ENCODE measurements at places on chromosomes 7 and 10.

DNA sequence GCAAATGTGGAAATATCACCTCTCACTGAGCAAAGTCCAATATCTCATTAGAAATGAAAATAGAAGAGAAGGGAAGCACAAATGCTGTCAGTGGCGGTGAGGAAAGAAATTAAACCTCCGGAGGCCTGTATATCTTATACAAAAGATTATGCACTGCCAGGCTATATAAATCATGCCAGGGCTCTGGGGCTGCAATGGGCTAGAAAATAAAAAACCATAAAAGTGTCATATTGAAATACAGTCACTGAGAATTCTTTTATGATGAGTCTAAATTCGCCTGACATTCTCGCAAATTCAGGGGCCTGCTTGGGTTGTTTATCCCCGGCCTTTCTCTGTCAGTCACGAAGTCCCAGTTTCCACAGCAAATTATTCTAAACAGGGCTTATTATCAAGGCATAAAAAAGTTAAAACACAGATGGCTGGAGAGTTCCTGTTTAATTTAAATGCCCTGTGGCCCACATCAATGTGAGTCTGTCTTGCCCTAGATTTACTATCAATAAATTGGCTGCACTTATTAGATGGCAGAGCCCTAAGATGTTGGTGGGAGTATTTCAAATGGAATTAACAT is 193.8 kb downstream of the SNX10 start:
- DNase-seq: no peak

DNA sequence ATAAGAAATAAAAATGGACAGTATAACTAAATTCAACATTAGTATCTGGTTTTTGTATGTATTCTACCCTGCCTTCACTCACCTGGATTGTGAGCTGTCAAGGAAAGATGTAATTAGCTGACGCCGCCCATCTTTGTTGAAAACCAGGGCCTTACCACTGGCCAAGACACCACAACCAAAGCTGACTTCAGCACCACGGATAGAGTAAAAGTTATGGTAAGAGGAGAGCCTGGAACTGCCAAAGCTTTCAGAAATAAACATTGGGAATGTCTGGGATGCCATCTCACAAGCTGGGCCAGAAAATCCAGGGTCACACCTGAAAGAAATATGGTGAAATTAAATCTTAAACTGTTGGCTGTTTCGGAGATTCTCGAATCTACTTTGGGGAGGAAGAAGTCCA is 190.1 kb upstream of the SLC26A5 start:
- no peak for DNase-seq

DNA sequence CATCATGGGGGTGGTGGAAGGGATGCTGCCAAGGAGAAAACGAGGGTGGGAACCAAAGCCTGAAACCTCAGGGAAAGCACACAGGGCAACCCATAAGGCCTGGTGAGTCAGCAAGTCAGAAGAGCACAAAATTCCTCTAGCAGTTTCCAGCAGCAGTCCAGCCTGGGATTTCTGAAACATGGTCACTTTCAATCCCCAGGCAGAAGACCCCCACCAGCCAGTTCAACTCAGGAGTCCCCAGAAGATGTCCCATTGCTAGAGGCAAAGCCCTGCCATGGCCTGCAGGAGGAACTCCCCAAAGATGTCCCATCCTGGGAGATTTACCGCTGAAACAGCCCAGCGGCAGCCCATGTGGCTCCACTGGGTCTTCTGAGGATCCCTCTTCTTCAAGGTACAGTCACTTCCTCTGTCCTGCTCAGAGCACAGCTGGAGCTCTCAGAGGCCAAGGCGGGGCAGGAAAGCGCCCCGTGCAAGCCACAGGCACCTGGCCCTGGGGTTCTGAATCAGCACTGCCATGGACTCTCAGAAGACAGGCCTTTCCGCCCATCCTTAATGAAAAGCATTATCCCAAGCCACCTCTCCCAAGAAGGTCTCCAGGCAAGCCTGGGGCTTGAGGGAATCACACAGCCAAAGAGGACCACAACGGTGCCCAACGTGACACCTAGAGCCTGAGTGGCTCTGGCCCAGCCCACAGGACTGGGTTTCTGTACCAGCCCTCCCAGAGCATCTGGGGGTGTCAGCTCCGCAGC is 196.9 kb downstream of the GRID1 start:
- no peak for DNase-seq

DNA sequence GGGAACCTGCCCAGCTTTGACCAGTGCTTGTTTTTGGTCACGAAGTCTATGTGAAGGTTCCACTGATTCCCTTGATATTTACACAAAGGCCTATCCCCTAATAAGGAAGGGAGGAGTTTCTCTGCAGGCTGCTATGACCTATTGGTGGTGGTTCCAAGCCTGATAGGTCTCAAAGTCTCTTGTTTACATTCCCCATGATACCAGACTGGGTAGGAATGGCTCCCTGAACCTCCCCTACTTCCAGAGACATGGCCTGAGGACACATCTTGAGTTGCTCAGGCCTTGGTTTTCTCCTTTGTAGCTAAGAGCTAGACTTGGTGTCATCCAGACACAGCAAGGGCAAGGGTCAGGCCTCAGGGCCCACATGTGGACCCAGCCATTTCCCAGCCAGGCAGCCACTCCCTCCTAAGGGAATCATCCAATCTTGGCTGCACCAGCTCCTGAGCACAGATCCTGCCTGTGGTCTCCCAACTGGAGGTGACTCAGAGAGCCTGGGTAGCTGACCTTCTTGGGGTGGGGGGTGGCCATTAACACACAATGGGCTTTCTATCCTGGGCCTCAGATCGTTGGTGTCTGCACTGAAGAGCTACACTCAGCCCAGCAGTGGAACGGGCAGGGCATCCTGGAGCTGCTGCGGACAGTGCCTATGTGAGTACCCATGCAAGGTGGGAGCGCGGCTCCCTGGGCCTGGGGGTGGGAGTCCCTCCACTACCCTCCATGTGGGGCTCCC is 51.0 kb upstream of the TRIM8 start:
- no peak for DNase-seq

DNA sequence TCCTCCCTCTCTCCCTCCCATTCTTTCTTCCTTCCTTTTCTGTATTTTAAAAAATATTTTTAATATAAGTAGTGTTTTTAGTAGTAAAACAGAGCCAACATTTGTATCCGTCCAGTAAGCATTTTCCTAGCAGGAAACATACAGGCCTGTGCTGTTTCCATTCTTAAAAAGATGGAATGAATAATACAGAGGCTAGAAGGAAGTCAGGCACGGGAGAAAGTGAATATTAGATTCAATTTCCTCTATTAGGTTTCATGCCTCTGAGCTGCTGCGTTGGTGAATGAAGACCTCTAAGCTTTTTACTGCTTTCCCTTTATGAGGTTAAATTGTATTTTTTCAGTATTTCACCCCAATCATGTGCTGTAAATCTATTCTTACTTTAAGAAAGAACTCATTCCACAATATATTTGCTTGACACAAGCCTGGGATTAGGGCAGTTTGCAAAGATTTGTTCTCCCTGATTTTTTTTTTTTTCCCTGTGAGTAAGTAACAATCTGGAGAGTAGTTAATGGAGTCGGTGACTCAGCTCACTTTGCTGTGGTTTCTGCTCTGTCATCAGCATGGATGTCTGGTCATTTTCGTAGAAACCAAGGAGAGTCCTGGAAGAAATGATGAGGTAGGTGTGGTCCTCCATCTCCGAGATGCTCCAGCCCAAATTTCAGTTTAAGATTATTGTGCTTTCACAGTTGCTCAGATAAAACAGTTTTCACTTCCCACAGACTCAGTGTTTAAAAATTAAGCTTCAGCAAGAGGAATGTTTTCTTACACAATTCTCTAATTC is 76.1 kb upstream of the PITRM1 start:
- DNase-seq: no peak

GRCh38 chr7:46220066-46220630 is 299.1 kb upstream of the IGFBP3 start:
- DNase-seq: no peak

GRCh38 chr10:97574374-97575126 is 2.0 kb downstream of the ANKRD2 start:
- DNase-seq: no peak

- DNase-seq: no peak
These were observed 637.2 kb downstream of the POM121L12 start for GRCh38 chr7:53672681-53673080.

GRCh38 chr10:45447416-45447815 is 73.4 kb downstream of the ALOX5 start:
- DNase-seq: no peak

DNA sequence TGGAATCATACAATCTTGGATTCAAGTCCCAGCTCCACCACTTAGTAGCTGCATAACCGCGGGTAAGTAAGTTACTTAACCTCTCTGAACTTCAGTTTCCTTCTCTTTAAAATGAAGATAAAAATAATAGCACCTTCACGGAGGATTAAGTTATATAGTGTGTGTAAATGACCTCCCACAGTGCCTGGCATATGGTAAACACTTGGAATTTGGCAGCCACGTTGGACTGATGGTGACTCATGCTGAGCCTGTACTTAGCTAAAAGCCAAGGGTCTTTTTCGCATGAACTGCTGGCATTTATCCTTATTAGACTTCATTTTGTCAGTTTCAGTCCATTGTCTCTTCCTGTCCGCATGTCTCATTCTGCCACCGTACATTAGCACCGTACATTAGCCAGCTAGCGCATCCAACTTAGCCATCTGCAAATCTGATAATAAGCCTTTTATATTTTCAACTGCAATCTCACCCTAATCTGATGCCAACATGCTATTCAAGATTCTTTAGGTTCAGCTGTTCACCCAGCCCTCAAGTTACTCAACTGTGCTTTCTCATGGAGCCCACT is 11.2 kb downstream of the SLC13A4 start:
- no peak for DNase-seq

GRCh38 chr7:98360221-98361130 is 40.4 kb downstream of the BAIAP2L1 start:
- no peak for DNase-seq

DNA sequence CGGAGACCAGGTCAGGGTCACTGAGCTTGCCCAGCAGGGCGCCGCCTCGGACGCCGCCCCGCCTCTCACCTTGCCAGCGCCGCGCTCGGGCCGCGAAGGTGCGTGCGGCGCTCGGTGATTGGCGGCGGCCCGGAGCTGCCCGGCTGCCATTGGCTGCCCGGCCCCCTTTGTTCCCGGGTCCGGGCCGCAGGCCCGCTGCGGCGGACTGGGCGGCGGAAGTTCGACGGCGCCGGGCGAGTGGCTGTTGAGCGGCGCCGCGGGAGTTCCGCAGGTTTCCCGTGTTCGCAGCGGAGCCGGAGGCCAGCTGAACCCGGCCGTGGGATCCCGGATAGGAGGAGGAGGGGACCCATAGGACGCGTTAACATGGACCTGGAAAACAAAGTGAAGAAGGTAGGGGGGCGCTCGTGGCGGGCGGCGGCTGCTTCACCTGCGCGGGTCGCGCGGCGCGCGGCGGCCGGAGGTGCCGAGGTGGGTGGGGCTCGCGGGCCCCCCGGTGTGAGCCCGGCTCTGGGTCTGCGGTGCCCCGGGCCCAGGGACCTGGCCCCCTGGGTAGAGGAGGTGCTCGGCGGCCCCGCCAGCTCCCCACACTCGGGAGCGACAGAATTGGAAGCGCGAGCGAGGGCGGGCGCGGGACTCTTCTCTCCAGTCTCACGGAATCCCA is at the start of gene TES:
Gene TES (plus strand): TSS at position 195 of the 661 bp plus-strand sequence. CDS start 169 bp downstream, at position 364.
- peak; percentile 84 for DNase-seq

- DNase-seq: no peak
These were observed 183.9 kb upstream of the MBL2 start for GRCh38 chr10:52956461-52956860.

DNA sequence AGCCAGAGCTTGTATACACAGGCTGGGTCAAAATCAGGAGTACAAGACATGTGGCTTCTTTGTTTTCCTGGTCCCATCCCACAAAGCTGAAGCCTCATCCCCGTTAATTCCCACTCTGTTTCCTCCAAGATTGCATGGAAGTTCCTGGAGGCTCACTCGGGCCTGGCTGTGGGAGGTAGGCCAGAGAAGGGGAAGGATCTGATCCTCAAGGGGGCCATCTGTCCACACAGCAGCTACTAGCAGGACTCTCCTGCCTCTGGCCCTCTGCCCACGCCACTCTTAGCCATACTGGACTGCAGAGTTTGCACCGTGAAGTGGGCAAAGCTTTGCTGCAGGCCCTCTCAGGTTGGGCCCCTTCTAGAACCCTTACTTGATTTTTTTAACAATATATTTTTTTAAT is 160.6 kb downstream of the FGFR2 start:
- no peak for DNase-seq

- no peak for DNase-seq
These were observed 5.3 kb downstream of the EN2 start for GRCh38 chr7:155463114-155463811.

DNA sequence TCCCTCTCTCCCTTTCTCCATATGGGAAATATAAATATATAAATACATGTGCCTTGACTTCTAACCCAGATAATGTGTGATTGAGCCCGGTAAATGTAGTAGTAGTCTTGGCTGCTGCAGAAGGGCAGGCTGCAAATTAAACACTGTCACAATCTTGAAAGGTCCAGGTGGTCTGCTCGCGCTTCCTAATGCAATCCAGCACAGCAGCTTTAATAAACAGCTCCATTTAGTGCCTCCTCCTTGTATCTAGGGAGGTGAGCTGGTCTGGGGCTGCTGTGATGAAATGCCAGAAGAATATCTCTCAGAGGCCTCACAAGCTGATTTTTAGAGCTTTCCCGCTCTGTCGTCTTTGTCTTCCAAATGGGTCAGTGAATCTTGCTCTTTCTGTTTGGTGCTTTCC is 782 bp downstream of the POU6F2 start:
- no peak for DNase-seq

GRCh38 chr7:6202117-6202516 is 70.3 kb downstream of the CYTH3 start:
- DNase-seq: no peak

DNA sequence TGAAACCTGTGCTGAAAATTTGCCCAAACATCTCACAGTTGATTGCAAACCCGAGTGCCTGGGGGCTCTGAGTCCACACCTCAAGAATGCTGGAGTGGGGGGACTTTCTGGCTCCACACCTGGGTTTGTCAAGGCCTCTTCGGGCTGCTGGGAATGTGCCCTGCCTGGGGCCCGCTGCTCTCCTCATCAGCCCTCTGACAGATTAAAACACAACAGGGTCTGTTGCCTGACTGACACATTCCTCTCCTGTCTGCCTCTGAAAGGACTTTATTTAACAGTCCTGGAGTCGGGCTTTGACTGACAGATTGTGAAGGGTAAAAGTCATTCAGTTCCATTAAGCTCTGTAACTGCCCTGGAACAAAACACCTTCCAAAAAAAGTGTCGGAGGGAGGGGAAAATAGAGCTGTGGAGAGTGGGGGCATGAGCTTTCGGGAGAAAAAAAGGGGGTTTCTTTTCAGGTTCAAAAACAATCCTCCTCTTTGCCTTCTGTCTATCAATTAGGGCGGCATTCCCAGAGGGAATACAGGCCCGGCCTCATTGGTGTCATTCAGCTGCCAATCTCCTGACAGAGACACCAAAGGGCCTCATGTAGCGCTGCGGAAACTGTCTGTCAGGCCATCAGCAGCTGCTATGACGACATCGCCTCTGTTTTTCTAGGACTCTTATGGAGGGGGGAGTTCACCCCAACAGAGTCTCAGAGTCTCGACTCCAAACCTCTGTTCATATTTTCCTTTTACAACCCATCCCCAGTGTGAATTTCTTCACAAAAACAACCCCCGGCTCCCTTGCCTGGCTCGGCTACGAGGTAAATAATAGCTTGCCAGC is 398.8 kb upstream of the NFE2L3 start:
- no peak for DNase-seq

- DNase-seq: no peak
These were observed 80.4 kb upstream of the MALRD1 start for GRCh38 chr10:18968159-18968558.
